Ecto neural progenitor cell (in vitro differentiated cells): ENCODE measurements at places on chromosomes 7 and 10.

GRCh38 chr10:130023454-130024230 lies 59.6 kb upstream of the EBF3 start:
- DNase-seq: no peak

DNA sequence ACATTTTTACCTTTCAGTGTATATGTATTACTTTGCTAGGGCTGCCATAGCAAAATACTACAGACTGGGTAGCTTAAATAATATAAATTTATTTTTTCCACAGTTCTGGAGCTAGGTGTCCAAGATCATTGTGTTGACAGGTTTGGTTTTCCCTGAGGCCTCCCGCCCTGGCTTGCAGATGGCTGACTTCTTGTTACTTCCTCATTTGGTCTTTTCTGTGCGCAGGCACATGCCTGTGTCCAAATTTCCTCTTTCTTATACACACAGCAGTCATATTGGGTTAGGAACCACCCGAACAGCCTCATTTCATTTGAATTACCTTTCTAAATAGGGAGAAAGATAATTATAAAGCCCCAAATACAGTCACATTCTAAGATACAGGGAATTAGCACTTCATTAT lies 521.6 kb upstream of the SORCS1 start:
- no peak for DNase-seq

- no peak for DNase-seq
Measured at GRCh38 chr7:26688388-26688787, 176.0 kb downstream of the SKAP2 start.

DNA sequence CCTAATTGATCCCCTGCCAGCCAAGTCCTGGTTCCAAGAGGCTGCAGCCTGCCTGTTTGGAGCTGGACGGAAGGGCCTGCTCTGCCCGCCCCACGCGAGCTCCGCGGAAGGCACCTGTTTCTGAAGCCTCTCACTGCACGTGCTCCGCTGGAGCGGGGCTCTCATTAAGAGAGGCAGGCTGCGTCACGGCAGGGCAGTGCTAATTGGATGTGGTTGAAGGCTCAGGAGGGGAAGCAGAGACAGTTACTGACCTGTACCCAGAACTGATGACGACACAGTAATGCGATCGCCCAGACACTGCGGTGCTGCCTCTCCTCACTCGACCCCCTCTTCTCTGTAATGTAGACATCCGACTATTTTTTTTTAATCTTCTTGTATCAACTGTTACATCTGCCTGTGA lies 411.1 kb upstream of the MGMT start:
- DNase-seq: no peak

GRCh38 chr7:159107161-159107892 lies 37.3 kb downstream of the VIPR2 start:
- DNase-seq: no peak

GRCh38 chr10:124541076-124541903 lies 79.7 kb downstream of the LHPP start:
- DNase-seq: no peak

DNA sequence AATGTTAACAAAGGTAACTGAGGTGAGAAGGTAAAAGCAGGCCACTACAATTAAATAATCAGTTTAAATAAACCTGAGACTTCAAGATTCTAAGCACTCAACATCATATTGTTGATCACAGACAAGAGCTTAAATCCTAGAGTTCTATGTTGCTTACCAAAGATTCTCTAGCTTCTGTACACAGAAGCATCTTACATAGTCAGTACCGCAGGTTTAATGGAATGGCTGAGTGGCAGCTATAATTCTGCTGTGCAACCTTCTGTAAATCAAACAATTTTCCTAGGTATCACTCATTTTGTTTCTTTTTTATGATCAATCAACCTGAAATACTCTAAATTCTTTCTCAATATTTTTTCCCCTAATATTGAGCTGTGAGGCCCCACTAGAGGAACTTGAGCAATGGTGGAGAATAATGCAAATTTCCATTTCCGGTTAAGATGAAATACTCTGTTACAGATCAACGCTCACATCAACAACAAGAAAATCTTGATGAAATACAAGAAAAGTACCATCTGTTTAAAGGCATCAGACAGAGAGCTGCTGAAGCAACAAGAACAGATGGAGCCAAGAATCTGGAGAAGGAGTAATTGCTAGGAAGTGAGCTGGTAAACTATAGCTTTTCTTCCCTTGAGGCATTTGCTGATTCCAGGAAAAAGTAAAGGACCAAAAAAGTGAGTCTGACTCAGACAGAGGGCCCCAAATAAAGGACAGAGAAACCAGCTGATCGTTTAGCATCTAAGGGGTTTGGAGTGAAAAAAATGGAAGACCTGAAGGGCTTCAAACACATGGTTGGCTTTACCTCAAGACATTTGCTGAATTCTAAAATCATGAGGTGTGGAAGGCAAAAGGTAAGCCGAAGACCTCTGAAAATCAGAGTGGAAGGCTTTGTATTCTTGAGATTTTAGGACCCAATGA lies 22.6 kb downstream of the PNPLA8 start:
- DNase-seq: no peak

- DNase-seq: peak; percentile 66
Measured at GRCh38 chr7:22726345-22726906, 574 bp upstream of the IL6 start.

GRCh38 chr10:49417311-49418052 lies 21.6 kb upstream of the DRGX start:
- DNase-seq: no peak

DNA sequence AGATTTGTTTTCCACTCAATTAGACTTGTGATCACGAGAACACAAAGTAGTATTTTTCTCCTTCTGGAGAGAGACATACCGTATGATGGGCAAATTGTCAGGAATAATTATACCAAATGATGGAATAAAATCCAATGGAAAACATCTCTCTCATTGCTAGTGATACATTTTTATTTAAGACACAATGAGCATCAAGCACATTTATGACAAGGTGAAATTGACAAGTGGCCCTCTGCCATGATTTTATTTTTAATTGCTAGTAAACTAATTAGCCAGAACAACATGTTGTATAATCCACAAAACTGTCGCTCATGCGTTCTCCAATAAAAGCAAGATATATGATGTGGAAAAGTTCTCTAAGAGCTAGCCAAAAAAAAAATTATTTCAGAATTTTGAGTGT lies 620.8 kb downstream of the AUTS2 start:
- DNase-seq: no peak

DNA sequence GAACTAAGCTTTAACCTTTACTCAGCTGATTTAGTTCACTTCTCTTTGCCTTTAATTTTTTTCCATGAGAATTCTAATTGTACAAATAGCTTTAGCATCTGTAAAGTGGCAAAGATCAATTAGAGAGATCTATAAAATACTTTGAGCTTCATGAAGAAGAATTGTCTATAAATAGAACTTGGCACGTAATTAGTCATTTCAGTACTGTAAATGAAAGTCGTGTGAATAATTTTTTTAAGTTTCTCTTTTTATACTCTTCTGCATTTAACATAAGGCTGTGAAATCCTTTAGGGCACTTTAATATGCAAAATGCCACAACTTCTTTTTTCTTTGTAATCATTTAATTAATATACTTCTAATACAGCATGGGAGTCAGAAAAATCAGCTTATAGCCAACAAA lies 177.8 kb downstream of the CSTF2T start:
- no peak for DNase-seq

DNA sequence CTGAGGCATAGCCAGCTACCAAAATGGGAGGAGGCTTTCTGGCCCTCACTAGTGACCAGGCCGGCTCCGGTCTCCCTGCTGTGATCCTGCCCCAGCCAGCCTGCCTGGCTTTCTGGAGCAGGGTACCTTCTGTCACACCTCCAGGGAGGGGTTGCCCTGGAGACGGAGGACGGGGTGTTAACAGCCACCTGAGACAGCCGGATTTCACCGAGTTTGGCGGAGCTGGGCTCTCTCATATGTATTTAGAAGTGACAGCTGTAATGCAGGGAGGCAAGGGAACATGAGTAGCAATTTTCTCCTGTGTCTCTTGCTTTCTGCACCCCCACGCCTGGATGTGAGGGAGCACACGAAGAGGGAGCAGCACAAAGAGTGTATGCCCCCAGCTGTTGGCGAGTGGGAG lies 473.3 kb downstream of the PLXNA4 start:
- no peak for DNase-seq

GRCh38 chr7:25852939-25853271 lies 299.1 kb upstream of the NFE2L3 start:
- DNase-seq: no peak

DNA sequence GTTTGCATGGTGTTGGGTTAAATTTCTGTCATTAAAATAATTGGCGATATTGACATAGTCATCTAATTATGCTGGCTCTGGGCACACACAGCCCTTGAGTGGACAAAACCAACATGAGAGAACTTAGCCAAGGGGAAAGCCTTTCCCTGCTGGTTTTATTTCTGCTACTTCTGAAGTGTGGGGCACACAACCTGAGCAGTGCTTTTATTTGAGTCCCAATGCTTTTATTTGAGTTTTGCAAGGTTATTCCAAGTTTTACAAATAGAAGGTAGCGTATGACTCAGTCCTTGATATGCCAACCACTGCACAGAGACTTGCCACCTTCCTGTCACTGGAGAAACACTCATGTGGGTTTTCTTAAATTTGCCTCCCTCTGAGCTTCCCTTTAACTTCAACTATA lies 145.7 kb downstream of the EGFR start:
- DNase-seq: no peak

- no peak for DNase-seq
Measured at GRCh38 chr10:72637398-72637857, 11.5 kb upstream of the MICU1 start.

DNA sequence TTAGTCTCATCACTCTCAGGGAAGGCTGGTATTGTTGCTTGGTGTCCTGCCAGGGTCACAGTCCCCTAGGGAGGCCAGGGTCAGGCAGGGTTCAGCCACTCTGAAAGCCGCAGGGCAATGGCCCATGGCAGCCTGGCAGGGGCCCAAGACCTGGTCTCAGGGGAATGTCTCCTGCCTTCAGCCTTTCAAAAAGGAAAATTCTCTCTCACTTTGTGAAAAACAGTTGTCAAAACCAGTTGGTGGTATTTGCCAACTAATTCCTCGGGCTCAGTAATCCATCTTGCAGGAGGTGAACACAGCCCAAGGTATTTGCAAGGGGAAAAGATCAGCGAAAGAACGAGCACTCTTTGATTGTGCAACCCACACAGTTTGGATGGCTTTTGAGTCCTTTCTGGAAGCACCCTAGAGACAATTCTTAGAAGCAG lies 101.5 kb downstream of the JCAD start:
- DNase-seq: no peak

GRCh38 chr10:76334255-76334654 lies 902.8 kb downstream of the LRMDA start:
- no peak for DNase-seq

GRCh38 chr7:154581251-154581890 lies 421.6 kb downstream of the PAXIP1 start:
- DNase-seq: no peak

DNA sequence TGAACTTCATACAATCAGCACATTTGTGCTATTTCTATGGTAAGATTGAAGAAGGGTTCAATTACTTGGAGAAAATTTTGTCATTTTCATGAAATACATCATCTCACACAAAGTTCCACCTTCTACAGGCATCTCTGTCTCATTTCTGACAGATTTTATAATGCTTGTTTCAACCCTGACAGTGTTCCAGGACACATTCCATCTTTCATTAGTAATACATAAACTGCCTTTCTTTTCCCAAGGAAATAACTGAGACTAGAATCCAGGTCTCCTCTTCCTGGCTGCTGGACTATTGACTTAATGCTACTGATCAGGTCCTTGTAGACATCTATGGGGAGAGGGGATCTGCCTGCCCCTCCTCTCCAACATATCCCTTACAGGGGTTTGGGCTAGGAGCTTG lies 70.1 kb upstream of the PLPP4 start:
- DNase-seq: no peak

GRCh38 chr10:96013956-96014355 lies 29.4 kb upstream of the CCNJ start:
- no peak for DNase-seq

DNA sequence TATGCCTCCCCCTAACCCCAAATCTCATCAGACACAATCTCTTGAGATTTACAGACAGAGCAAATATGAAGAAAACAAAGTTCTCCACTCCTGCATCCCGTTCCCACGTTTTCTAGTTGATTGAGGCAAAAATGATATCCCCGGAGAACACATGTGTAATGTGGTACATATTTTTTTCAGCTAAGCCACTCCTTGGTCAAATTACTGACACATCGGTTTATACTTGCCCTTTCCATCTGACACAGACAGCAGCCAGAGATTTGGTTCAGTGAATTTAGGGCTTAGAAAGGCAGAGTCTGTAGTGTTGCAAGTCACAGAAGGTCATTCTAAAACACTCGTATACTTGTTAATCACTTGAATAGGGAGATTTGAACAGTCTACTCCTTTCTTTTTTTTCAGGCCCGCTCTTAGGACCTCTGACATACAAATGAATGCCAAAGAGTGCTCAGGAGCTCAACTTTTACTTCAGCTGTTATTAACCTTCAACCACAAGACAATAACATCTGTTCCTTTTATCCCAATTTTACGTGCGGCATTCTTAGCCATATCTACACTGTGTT lies 1.8 kb upstream of the DDX50 start:
- no peak for DNase-seq

- no peak for DNase-seq
Measured at GRCh38 chr7:139924461-139924860, 95.4 kb downstream of the TBXAS1 start.

- no peak for DNase-seq
Measured at GRCh38 chr7:147923841-147924240, 666.7 kb upstream of the C7orf33 start.

DNA sequence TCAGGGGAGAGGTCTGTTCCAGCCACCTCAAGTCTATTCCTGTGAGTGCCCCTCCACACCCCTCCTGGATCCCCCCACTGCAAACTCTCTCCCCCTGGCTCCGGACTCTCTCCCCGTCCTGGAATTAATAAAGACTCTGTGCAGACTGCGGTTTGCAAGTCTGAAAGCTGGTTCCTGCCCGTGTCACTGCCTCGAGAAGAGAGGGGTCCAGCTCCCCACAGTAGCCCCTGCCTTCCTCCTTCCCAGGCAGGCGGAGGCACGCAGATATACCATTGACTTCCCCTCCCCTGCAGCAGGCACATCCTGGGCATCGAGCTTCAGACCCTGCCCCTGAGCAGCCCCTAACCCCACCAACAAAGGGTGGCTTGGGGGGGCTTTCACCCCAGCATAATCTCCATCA lies 2.2 kb upstream of the ELN start:
- DNase-seq: no peak

DNA sequence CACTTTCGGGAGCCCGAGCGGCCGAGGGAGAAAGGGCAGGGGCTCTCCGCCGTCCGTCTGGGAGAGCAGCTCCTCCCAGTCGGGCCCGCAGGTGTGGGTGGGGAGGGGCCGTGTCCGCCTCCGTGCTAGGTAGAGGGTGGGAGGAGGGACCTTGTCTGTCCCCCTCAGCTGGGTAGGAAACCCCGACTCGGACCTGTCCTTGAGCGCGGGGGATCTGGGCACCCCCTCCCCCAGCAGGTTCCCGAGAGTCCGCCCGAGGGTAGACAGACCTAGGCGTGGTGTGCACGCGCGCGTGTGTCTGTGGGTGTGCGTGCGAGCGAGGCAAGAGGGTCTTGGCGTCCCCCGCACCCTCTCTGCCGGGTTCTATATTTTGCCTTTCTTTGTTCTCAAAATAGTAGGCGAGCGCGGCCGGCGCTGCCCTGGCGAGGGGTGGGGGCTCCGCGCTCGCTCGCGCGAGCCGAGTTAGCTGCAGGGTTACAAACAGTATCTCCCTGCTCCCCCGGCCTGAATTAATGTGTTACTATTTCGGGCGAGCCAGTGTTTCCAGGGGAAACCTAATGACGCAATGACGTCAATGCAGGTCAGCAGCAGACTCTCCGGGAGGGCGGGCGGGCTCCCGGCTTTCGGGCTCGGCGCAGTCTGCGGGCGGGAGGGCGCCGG lies 73.9 kb upstream of the LEP start:
- DNase-seq: peak; percentile 56

GRCh38 chr10:71392791-71393781 lies 3.6 kb upstream of the CDH23 start:
- peak; percentile 43 for DNase-seq
